RPMI8226 (cell line): ENCODE measurements at places on chromosomes 5 and 9.

DNA sequence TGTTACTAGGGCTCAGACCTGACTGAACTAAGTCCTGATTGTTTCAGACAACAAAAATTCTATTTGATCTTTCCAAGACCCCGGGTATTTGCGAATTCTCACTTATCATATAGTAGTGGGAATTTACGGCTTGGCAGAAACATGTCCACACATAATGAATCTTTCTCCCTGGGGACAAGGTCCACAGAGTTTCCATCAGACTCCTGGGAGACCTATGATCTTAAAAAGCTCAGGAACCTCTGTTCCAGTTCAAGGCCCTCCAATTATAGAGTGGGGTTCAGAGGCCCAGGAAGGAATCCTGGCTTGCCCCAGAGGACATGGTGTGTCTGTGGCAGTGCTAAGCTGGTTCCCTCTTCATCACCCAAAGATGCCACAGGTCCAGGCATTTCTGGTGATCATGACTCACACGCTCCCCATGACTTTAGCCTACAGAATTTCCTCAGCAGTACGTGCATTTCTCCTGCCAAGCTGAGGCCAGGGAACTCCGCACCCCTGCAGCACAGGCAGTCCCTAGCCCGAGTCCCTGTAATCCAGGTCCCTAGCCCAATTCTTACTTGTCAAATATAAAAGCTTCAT is 12.6 kb downstream of the RAPGEF1 start:
- DNase-seq = no peak

GRCh38 chr9:26687421-26687820 is 205.2 kb downstream of the CAAP1 start:
- no peak for DNase-seq

GRCh38 chr5:34015120-34015822 is 7.4 kb upstream of the AMACR start:
- DNase-seq = no peak

DNA sequence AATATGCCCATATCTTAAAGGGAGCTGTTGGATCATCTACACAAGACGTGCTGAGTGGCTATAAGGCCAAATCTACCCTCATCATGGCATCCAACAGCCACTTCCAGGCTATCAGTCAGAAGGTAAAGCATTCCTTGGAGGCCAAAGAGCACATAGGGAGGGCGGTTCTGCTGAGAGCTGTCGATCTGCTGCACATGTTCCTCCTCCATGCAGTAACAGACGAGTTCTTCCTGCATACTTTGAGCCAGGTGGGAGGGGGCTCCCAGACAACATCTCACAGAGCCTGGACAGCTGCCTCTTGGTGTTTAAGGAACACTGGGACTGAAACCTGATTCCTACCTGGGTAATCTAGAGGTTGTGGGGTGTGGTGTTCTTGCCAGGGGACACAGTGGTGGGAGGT is 93.3 kb upstream of the RAI14 start:
- no peak for DNase-seq

DNA sequence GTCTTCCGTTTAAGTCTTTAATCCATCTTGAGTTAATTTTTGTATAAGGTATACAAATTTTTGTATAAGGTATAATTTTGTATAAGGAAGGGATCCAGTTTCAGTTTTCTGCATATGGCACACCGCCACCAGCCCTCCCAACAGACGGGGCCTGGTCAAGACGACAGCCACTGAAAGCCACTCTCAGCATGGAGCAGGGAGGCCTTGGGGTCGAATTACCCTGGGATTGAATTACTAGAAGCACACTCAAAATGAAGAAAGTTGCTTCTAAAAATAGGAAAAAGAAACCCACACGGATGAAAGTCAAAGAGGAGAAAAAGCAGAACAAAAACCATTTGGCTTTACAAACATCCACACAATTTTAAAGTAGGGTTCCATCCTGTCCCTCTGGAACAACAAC is 586.2 kb upstream of the ADAMTS16 start:
- DNase-seq = no peak

DNA sequence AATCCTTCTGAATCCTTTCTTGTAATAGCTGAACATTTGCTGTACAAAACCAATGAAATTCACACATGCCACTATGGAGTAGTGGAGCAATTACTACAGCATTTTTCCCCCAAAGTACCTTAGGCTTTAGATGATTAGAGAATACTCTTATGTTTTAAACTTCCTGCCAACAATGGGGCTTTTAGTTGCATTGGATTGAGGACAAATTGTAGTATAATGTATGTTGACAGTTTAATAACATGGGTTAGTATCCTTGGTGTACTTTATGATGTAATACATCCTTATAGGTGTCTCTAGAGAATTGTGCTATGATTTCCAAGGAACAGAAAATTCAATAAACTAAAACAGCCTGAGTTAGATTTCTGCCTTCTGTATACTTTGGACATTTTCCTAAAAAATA is 422.7 kb upstream of the GRAMD2B start:
- no peak for DNase-seq

DNA sequence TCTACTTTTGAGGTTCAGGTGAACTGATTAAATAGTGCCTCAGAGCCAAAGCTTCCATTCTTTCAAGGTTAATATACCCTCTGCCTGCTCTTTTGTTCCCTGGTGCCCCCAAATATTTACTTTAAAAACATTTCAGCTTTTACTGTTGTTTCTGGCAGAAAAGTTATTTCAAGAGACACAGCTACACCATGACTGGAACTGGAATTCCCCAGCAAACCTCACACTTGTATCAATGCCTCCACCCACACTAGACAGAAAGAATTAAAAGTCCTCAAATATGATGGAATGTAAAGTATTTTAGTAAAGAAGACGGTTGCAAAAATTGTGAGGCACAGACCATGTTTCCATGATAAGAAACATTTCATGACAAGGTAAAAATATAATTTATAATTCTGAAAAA is 720.2 kb upstream of the TYRP1 start:
- DNase-seq = no peak

DNA sequence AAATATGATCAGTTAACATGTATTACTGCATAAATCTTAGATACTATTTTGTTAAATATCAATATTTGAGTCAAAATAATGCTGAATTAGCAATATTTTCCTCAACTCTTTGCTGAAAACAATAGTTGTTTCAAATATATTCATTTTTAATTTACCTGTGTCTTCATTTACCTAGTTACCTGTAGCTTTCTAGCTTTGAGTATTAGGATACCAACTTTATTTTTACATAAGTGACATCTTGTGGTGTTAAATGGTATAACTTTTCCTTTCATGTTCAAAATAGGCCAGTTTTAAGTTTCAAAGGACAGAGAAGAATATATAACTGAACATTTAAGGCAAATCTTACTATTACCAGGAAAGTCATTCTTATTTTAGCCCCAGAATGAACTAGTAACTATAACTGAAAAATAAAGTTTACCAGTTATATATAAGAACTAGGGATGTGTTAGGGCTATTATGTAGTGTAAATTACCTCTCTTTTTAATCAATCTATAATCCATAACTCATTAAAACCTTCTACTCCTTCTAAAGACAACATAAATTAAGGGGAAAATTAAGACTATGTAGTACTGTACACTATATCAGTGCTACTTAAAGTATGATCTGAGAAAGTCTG is 25.3 kb downstream of the AP3B1 start:
- DNase-seq = no peak

DNA sequence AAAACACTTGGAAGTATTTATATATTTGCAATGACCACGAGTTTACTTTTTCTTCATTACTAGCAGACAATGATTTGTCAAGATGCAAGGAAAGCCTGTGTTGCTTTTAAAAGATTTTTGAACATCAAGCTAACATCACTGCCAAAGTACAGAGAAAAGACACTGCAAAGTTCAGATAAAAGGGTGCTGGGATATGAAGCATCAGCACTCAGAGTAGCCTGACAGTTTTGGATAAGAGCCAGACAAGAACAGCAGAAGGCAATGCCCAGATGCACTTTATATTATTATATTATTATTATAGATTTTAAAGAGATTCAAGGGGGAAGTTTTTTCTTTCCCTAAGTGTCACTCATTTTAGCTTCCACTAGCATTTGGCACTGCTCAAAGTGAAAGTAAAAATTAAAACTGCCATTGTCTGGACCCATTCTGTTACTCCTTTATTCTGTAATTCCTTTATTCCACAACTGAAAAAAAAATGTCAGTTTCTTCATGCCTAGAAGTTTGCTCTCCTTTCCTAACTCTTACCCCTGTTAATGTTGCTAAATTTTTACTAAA is 240.6 kb downstream of the EFNA5 start:
- peak; percentile 57 for DNase-seq

DNA sequence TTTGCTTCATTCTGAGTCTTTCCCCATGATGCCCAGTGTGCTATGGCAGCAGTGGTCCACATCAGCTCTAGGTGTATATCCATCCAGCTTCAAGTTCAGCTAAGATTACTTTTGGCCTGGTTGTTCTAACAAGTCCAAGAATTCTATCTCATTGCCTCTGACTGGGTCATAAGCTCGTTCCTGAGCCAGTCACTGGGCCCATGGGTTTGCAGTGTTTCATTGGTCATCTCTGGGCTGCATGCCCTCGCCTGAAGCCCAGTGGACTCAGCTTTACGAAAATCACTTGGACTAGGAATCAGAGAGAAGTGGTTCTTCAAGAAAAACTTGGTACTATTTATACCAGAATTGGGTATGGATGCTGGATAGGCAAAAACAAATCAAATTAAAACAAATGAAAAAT is 16.1 kb upstream of the ARHGAP26 start:
- DNase-seq = no peak

GRCh38 chr5:105503950-105504349 is 1941.4 kb upstream of the NUDT12 start:
- DNase-seq = no peak

DNA sequence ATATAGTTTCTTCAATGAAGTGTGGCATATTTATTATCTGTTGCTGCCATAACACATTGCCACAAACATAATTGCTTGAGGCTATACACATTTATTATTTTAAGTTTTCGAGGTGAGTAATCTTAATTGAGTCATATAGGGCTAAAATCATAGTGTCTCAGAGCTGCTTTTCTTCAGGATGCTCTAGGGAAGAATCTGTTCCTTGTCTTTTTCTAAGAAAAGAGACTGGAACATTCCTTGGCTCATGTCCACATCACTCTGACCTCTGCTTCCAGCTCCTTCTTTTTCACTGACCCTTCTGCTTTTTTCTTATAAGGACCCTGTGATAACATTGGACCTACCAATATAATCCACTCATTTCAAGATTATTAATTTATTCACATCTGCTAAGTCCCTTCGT is 632.4 kb upstream of the TYRP1 start:
- DNase-seq = no peak

DNA sequence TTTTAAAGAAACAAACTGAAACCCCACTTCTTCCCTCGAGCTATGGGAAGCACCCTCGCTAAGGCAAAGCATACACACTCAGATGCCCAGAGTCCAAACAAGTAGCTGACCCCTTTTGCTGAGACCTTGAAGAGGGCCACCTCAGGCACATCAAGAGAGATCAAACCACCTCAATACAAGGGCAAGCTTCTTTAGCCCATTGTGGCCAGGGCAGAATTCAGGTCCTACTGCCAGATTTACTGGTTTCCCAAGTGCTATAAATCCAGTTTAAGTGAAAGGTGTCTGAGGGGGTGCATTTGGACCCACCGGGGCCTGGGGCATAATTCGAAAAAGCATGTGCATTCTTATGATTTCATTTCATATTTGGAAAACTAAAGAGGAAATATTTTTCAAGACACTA is 40.4 kb downstream of the NEURL1B start:
- no peak for DNase-seq

- DNase-seq = no peak
Measured at GRCh38 chr9:128600099-128600498, 47.7 kb downstream of the SPTAN1 start.

DNA sequence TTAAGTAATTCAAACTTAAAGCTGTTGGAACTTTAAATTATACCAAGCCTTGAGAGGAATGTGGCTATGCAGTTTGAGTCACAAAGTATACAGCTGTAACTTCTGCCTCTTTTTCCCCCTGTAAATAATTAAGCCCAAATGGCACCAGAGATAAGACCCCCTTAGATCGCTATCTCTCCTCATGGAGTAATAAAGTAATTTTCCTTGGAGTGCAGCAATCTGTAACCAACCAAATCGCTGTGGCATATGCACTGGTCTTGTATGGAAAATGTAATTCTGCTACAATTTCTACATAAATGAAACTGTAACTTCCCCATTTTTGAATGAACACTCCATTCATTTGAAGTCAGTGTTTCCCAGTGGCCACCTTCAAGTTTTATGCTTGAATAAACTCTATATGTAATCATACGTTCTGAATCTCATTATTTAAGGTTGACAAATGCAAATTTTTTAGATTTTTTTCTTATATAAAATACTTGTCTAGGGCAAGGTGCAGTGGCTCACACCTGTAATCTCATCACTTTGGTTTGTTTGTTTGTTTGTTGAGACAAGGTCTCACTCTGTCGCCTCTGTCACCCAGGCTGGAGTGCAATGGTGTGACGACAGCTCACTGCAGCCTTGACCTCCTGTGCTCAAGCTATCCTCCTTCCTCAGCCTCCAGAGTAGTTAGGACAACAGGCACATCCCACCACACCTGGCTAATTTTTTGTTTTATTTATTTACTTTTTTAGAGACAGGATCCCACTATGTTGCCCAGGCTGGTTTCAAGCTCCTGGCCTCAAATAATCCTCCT is 12.3 kb downstream of the SUSD1 start:
- DNase-seq = no peak

DNA sequence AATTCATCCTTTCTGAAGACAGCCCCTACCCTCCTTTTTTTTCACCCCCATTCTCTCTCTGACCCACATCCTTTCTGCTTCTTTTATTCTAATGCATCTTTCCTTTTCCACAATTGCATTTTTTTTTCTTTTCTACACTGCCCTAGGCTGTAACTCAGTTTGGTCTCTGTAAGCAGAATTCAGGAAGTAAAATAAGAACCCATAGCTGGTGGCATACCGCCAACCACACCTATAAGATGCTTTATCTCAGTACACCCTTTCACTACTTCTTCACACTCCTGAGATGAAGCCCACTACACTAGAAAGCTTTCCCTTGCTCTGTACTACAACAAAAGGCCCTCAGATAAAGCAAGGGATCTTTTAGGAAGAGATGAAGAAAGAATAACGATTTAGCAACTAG is 16.1 kb upstream of the TSSK1B start:
- peak; percentile 93 for DNase-seq

DNA sequence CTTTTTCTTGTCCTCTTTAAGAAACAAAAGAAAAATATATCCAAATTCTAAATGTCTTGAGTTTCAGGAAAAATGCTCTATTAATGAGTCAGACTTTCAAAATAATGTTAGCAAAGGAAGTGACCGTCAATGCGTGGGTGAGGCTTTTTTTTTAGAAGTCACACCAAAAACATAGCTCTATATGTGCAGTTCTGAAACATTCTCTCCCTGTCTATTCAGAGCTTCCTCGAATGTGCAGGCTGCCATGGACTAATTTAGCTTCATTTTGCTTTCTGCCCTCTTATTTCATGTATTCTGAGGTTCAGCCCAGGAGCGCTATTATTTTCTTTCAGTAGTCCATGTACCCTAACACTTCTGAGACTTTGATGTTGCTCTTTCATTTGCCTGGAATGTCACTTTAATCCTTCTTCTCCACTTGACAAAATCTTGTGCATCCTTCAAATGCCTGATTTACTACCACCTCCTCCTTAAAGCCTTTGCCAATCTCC is 72.5 kb upstream of the RASA1 start:
- DNase-seq = no peak

GRCh38 chr5:124980163-124980941 is 233.9 kb upstream of the ZNF608 start:
- no peak for DNase-seq
